ENCODE measurements at places on chromosomes 11 and 22.

DNA sequence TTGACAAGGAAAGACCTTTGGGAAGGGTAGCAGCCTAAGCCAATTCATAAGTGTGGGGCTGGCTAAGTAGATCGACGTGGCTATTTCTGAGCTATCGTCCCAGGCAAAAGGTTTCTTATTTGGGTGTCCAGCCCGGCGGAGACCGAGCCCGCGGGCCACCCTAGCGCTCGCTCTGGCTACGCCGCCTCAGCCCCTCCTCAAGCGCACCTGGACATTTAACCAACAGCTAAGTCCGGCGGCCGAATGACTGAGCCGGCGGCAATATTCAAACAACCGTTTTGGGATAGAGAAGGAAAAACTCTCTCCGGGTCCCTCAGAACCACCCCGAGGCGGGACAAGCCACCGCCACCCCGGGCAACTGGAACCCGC, 457 bp downstream of the RNF141 start:
- no peak for DNase-seq

- no peak for DNase-seq
Measured at GRCh38 chr11:109130910-109131309, 291.1 kb upstream of the C11orf87 start.

DNA sequence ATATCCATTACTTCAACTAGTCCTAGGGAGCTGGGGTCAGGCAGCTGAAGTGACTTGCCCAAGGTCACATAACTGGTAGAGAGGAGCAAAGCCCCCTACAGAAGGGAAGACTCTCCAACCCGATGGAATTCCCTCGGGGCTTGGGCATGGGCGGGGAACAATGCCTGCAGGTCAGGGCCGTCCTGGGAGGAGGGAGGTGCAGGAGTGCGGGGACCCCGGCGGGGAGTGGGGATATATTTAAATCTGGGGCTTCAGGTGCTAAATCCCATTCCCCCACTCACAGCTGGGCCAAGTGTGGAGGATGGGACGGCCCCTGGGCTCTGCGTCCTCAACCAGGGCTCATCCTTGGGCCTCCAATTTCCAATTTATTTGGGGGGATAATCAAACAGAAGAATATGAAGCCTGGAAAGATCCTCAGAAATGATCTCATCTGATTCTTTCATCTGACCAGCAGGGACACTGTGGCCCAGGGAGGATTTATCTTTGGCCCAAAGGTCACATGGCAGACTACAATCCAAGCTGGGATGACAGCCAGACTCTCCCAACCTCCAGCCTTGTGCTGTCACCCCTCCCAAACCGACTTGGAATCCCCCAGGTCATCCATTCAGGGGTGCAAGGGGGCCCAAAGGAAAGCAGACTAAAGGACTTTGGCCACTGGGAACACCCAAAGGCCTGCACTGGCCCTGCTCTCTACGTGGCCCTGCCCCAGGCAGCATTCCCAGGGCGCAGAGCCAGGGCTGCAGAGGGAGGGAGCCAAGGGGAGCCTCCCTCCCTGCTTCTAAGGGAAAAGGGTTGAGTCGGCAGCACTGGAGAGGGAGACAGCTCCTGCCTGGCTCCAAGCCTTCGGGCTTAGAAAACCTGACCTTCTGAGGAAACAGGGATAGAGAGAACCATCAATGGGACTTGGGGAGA, 8.7 kb upstream of the C1QTNF6 start:
- DNase-seq: no peak

GRCh38 chr11:118081241-118081958, 4.5 kb downstream of the TMPRSS4 start:
- DNase-seq: no peak

DNA sequence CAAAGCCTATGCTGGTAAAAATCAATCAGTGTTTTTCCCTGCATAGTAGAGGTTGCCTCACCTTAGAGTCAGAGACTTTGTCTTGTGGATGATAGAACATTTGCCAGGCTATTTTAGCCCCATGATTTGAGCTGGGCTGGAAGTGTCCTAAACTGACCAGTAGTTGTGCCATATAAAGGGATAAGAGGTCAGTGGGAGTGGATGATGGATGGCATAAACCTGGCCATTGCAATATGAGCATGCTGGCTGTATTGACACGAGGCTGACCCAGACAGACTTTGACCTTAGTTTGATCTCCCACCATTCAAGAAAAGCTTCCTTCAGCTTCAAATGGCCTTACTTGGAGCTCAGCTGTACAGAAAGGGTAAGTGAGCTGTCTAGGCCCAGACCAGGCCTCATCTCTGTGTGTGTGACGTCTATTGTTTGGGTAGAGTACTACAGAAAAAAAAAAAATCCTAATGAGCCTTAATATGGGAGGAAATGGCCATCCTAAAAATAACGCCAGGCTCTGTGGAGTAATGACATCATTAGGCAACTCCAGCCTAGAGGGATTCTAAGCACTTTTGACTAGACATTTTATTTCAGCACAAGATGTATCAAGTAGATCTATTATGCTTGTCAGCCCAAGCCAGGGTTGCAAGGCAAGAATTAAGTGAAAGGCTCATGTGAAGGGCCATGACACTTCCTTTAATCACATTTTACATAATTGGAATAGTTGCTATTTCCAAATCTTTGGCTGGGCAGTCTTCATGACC, 51.3 kb upstream of the CADM1 start:
- no peak for DNase-seq

- DNase-seq: peak; percentile 78
Measured at GRCh38 chr11:66336234-66337102, at the start of gene RIN1. Gene RIN1 (minus strand): TSS chr11:66336434. CDS start chr11:66336402, 32 bp downstream.

GRCh38 chr22:32824531-32825312, 23.2 kb downstream of the TIMP3 start:
- no peak for DNase-seq

- DNase-seq: no peak
Measured at GRCh38 chr11:44274404-44274803, 35.5 kb downstream of the ALX4 start.

GRCh38 chr11:94149431-94150017, 20.9 kb downstream of the PANX1 start:
- no peak for DNase-seq

DNA sequence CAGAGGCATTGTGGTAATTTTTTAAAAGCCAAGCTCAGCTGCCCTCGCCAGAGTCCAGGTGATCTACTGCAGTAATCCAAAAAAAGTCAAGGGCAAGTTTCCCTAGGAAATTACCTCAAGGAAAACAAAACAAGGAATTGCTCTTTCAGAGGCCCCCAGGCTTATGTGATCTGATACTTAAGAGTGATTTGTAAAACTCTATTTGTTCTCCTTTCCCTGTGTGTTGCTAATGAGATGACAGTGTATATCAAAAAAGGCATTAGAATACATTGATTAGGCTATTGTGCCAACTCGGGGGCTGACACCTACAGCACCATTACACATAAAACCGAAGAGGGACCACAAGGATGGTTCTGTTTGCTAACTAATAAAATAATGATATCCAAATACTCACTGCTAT, 44.5 kb upstream of the CHRM4 start:
- no peak for DNase-seq

- DNase-seq: no peak
Measured at GRCh38 chr11:128775468-128775867, 81.6 kb downstream of the FLI1 start.

- no peak for DNase-seq
Measured at GRCh38 chr11:44192462-44193100, 97.1 kb downstream of the EXT2 start.

DNA sequence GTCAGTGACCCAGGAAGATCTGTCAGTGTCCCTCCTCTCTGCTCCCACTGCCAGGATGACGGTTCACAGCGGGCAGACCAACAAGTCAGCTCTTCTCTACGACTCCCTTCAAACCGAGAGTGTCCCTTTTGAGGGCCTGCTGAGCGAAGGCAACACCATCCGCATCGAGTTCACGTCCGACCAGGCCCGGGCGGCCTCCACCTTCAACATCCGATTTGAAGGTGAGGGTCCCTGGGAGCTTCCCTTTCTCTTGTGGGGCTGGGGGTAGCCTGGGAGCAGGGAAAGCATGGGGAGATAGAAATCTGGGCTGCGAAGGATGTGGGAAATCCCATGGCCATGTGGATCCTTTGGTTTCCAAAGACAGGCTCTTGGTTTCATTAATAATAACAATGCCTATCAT, 118.4 kb upstream of the ASPHD2 start:
- DNase-seq: no peak

- no peak for DNase-seq
Measured at GRCh38 chr22:46688949-46689348, 49.1 kb downstream of the CERK start.

DNA sequence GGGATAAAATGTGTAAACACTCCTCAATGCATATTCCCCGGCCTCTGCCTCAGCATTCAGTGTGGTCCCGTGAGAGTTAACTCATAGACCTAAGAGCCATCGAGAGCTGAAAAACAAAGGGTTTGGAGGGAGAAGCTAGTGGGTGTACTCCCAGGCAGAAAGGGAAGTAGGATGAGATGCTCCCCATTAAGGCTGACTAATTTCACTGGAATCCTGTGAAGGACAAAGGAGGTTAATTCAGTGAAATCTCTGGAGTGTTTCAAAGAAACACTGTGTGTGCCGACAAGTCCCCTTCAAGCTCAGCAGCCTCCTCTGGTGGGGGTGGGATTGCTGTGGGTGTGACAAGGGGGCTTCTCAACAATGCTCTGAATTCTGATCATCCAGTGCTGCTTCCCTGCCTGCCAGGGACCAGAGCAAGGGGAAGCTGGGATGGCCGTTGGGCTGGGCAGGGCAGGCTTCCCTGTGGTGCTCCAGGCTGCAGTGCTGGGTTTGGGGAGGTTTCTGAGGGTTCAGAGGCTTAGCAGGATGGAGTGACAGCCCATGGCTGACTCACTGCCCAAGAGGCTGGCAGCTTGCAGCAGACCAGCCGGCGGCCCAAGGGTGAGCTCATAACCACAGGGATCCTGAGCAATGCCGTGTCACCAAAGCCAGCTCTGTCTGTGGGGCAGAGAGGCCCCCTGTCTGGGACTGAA, 61.4 kb upstream of the BMAL1 start:
- DNase-seq: no peak

DNA sequence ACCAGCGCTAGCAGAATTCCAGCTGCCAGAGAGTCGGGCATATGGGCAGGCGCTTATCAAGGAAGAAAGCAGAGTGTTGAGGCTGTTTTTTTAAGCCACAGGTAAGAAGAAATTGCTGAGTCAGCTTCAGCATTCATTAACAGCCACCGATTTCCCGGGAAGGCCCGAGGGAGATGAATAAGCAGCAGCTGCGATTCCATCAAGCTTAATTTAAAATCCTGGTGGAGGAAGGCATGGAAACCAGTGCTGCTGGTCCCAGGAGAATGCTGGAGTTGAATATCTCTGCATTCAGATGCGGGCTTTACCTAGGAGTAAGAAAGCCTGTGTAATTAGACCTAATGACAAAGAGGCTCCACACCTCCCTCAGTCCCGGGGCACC, 168.8 kb downstream of the BRD1 start:
- DNase-seq: no peak

GRCh38 chr11:77141034-77141433, 13.0 kb downstream of the MYO7A start:
- DNase-seq: no peak

DNA sequence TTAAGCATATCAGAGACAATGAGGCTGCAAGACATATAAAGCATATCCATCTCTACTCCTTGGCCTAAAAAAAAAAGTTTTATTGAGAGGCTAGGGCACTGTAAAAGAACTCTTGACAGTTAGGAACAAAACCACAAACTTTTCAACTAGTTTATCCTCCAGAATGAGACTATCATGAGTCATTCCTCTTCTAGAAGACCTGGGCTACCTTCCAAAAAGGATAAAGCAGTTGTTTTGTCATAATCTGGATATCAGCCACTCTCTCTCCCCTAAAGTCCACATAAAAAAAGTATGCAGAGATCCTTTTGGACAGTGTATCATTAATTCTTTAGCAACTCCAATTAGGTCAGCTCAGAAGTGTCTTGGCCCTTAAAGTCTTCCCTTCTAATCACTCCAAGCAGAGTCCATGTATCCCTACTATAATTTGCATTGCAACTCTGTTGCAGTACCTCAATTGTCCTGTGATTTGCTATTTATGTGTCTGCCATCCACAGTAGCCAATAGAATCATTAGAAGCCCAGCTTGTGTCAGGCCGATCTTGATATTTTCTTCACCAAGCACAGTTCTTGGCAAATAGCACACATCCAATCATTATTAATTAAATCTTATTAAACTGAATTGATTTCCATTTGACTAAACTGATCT, 10.4 kb downstream of the OR51T1 start:
- no peak for DNase-seq

- DNase-seq: no peak
Measured at GRCh38 chr22:41934284-41935014, 7.8 kb upstream of the TNFRSF13C start.

DNA sequence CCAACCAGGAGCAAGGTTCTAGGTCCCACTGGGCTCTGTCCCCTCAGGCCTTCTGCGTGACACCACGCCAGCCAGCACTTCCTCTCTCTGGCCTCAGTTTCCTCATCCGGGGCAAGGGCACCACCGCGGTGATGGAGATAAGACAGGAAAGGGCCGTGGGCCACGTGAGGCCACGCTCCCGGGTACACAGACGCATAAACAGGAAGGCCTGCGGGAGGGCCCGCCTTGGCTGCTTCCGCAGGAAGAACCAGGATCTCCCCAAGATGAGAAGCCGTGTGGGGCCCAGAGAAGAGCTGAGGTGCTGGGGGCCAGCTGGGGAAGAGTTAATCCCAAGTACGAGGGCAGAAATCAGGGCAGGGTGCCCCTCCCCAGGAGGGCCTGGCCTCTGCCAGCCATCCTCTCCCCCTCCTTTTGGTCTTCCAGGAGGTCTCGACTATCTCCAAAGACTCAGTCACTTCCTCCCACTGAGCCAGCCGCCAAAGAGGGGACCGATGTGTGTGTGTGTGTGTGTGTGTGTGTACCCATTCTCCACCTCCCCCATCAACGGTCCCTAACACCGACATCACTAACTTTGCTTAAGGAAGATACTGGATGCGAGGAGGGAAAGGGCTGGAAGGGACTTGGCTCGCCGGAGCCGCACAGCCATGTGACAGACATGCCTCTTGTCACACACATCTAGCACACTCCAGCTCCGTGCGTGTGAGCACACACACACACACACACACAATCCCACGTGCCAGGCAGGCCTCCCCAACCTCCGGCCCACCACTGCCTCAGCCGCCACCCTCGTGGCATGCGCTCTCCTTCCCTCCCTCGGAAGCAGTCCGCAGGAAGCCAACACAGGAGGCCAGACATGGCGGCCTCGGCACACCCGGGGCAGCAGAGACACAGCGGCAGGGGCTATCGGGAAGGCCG, 1.4 kb downstream of the MFNG start:
- DNase-seq: peak; percentile 85
